Activated CD8-positive, alpha-beta memory T cell treated with anti-CD3 and anti-CD28 coated beads for 48 hours (primary cell): ENCODE measurements at places on chromosomes 4 and X.

DNA sequence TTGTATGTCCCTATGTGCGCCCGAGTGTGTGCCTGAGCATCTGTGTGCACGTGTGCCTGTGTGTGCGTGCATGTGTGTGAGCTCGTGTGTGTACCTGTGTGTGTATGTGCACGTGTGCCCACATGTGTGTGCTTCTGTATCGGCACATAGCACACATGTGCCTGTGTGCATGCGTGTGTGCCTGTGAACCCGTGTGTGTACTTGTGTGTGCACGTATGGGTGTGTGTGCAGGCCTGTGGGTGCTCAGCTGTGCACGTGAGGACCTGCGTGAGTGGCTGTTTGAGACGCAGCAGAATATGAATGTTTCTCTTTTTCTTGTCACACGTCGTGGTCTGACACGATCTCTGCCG lies 4.3 kb downstream of the AKAP17A start:
- no peak for DNase-seq

- DNase-seq, result no peak
Measured at GRCh38 chr4:113559947-113560346, 201.6 kb downstream of the CAMK2D start.

GRCh38 chr4:159258889-159259560 lies 156.1 kb downstream of the RAPGEF2 start:
- DNase-seq, result no peak

GRCh38 chr4:110510955-110511544 lies 35.1 kb downstream of the ENPEP start:
- no peak for DNase-seq

- no peak for DNase-seq
Measured at GRCh38 chr4:53013873-53014775, 152.0 kb downstream of the RASL11B start.

DNA sequence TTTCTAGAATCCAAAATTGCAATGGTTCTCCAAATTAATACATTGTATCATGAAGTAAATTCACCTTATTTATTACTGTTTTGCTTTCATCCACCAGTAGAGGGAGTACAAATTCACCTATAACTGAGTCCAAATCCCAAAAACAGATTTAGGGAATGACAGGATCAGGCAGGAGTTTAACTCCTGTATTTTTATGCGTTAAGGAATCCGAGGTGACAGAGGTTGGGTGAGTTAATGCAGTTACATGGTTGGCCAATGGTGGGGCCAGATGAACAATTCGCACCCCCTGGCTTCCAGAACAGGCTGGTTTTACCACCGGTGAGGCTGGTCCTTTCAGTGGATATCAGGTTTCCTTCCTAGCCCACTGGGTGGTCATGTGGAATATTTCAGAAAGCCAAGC lies 82.4 kb downstream of the MTNR1A start:
- DNase-seq, result no peak

- DNase-seq, result no peak
Measured at GRCh38 chr4:154741131-154741665, 2.6 kb upstream of the LRAT start.

DNA sequence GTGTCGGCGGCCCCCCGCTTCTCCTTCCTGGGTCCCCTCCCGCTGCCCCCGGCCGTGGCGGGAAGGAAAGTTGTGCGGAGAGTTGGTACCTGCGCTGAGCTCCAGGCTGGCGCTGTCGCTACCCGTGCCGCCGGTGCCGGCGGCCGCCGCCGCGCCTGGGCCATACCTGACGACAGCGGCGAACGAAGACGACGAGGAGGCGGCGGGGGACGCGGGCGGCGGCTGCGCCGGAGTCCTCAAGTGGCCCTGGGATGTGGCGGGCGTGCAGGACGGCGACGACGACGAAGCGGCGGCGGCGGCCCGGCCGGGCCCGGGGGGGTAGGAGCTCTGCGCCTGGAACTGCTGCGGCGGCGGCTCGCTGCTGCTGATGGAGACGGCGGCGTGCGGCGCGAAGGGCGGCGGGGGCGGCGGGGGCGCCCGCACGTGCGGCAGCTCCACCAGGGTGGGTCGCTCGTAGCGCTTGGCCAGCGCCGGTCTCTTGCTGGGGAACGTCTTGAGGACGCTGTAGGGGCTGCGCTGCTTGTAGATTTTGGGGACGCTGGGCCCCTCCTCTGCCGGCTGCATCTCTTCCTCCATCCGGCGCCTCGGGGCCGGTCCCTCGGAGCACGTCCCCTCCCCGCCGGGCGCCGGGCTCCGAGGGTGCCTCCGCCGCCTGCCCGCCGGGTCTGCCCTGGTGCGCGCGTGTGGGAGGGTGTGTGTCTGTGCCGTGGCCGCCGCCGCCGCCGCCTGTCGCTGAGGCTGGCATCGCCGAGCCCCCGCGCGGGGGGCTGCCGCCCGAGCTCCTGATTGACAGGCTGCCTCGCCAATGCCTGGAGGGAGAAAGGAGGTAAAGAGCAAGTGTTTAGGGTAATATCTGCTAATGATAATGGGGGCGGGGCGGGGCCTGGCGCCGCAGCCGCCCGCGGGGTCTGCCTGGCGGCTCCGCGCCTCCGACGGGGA lies 618 bp downstream of the BEND4 start:
- DNase-seq, result no peak

GRCh38 chr4:153603258-153603657 lies 80.8 kb upstream of the TLR2 start:
- no peak for DNase-seq

DNA sequence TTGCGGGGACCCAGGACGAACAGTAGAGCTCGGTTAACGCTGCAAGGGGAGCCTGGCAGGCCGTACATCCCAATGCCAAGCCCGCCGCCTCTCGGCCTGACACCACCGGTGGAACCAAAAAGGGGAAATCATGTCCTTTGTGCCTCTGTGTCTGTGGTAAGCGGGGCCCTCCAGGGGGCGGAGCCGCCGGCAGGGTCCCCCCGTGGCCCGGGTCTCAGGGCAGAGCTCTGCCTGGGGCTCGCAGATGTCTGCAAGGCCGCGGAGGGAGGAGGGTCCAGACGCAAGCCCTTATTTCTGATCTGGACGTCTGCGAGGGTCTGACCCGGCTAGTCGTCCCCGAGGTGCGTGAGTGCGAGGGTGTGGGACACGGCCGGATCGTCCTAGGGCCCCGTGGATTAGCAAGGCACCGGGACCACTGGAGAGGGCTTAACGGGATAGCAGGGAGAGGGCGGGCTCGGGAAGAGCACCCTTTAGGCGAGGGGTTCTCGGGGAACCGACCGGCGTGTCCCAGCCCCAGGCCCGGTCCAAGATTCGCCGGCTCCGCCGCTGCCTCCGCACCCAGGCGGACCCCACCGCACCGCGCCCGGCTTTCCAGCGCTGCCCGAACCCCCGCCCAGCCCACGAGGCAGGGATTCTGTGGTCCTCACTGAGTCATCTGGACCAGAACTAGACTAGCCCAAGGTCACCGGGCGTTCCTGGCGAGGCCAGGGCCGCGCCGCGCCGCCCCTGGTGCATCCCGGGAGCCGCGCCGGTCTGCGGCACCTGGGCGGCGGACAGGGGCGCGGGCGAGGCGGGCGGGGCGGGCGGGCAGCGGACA lies 863 bp upstream of the FAM193A start:
- peak; percentile 22 for DNase-seq

GRCh38 chr4:185358514-185358913 lies 37.2 kb downstream of the LRP2BP start:
- DNase-seq, result no peak

GRCh38 chrX:69366183-69366582 lies 137.9 kb upstream of the NALF2 start:
- no peak for DNase-seq

GRCh38 chrX:103791228-103791627 lies 14.6 kb downstream of the PLP1 start:
- DNase-seq, result no peak

DNA sequence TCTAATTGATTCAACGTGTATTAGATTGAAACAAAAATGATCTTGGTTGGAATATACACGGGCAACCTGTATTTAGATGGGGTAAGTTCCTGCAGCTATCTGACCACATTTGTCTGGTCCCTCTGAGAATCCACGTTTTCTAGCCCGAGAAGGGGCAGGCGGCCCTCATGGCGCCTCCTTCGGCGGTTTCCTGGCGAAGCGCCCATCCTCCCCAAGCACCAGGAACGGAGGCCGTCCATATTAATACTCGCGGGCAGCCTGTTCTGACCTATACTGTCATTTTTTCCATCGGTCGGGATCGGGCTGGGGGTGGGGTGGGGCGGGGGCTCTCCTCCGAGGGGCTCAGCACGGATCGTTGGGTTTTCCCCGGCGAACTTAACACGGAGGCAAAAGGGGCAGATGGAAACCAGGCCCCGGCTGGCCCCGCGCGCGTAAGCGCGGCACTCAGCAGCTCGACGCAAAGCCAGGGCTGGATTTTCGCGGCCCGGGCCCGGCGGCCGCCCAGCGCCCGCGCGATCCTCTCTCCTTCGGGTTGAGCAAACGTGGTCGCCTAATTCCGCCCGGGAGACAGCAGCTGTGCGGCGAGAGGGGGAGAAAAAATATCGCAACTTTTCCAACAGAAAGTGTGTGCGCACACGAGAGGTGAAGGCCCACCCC lies 77.2 kb upstream of the BCOR start:
- peak; percentile 21 for DNase-seq
